Heart right ventricle (tissue), 16 donors: ENCODE measurements at places on chromosomes 12 and 14.
A peak's percentile ranks its signal among the peaks of the same experiment; 100 is the strongest.

DNA sequence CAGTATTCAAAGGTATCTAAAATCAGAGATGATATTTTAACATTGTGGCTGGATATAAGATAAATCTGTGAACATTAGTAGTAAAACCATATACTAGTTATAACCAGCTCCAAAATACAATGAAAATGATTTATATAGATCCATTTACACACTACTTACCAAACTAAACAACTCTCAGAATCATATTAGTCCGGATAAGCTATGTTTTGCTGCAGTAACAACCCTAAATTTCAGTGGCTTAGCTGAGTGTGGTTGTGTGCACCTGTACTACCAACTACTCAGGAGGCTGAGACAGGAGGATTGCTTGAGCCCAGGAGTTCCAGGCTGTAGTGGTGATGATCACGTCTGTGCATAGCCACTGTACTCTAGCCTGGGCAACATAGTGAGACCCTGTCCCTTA lies 23.8 kb downstream of the ZDHHC17 start:
- no peaks in the 10 kb centered on the region for H3K27me3 ChIP-seq
- peaks cover 3% of the 10 kb centered on the region for H3K4me1 ChIP-seq
- DNase-seq: no peak
- H3K36me3 ChIP-seq: no peaks in the 10 kb centered on the region
- no peak overlapping the region for H3K4me3 ChIP-seq

DNA sequence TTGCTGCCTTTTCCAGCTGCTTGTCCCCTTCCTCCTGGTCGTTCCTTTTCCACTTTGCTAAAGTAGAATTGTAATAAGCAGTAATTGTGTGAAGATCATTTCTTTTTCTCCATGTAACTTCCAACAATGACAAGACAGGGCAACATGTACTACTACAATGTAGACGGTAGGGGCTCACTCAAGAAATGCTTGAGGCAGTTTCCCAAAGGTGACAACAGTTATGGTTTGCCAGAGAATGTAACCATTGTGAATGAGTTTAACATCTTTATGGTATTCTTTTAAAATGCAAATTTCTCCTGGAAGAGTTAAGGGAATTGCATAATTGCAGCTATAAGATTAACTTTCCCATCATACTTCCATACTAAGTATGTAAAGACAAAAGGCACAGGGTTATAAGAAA lies 23.8 kb upstream of the PHLDA1 start:
- H3K4me1 ChIP-seq: no peaks in the 10 kb centered on the region
- no peak overlapping the region for H3K27ac ChIP-seq
- H3K4me3 ChIP-seq: no peak overlapping the region
- no peaks in the 10 kb centered on the region for H3K27me3 ChIP-seq
- no peak for DNase-seq
- H3K36me3 ChIP-seq: peaks cover 100% of the 10 kb centered on the region

- DNase-seq: no peak
- H3K4me3 ChIP-seq: no peak overlapping the region
- no peaks in the 10 kb centered on the region for H3K4me1 ChIP-seq
- H3K36me3 ChIP-seq: no peaks in the 10 kb centered on the region
Observed at GRCh38 chr12:18345021-18345735, 83.9 kb downstream of the PIK3C2G start.

DNA sequence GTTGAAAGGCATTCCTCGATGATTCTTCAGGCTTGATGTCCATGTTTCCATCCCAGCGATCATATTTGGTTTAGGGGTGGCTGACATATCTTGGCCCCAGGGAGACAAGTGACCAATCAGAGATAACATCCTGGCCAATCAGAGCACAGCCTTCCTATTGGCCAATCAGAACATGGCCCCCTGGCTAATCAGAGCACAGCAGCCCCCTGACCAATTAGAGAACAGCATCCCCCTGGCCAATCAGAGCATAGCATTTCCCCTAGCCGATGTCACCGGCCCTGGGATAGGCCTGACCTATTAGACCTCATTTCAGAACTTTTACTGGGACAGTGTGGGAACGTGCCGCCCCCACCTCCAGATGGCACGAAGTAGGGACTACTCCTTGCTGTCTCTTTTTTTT lies 182.2 kb downstream of the AACS start:
- no peaks in the 10 kb centered on the region for H3K27me3 ChIP-seq
- no peaks in the 10 kb centered on the region for H3K4me1 ChIP-seq
- no peak for DNase-seq
- H3K4me3 ChIP-seq: no peak overlapping the region

GRCh38 chr12:80838024-80838658 lies 99.6 kb downstream of the LIN7A start:
- DNase-seq: no peak
- H3K36me3 ChIP-seq: no peaks in the 10 kb centered on the region
- no peaks in the 10 kb centered on the region for H3K27me3 ChIP-seq
- no peak overlapping the region for H3K27ac ChIP-seq
- H3K4me3 ChIP-seq: no peak overlapping the region
- peaks cover 20% of the 10 kb centered on the region for H3K4me1 ChIP-seq

DNA sequence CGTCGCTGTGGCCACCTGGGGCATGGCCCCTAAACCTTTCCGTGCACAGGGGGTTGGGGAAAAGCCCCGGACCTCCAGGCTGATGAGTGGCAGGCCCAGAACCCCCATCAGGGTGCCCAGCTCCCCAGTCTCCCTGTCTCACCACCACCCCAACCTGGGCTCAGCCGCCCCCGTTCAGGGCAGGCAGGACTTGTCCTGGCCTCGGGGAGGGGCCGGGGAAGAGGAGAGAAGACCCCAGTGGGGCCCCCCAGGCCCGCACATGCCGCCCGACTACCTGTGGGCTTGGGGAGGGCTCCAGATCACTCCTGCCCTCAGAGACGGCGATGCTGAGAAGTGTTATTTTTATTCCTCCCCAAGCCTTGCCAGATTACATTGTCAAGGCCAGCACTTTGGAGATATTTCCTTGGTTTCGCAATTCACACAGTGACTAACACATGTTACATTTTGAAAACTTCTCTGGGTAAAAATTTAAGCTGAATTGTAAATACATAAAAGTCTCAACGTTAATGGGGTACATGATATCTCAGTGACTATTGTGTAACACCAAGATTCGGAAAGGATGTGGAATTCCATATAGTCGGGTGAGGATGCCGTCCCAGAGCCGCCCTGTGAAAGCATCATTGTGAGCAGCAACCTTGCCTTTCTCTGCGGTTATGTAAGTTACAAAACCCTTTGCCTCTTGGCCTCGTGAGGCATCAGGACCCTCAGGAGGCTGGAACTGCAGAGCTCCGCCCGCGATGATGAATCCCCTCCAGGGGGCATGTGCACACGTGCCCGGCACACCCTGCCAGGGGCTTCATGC lies 85.6 kb upstream of the DIO3 start:
- no peaks in the 10 kb centered on the region for H3K4me1 ChIP-seq
- H3K4me3 ChIP-seq: no peak overlapping the region
- no peak overlapping the region for H3K27ac ChIP-seq
- no peaks in the 10 kb centered on the region for H3K36me3 ChIP-seq

DNA sequence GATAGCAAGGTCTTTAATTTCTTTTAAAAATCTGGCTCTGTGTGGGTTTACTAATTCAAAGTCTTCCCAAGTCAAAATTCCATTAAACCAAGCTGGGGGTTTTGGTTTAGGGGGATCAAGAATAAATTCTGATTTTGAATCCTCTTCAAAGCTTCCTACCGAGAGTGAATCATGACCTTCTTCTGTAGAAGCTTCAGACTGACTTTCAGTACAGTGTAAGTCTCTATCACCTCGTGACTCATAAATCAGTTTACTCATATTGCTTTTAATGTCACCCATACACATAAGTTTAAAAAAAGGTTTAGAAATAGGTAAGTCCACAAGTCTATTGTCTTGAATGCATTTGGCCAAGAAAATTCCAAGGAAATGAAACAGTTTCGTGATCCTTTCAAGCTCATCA lies 80.6 kb upstream of the STRN3 start:
- no peak for DNase-seq
- no peak overlapping the region for H3K4me3 ChIP-seq
- H3K36me3 ChIP-seq: peaks cover 100% of the 10 kb centered on the region
- H3K4me1 ChIP-seq: no peaks in the 10 kb centered on the region

GRCh38 chr12:53461059-53461458 lies 9.2 kb downstream of the PCBP2 start:
- H3K4me1 ChIP-seq: peaks cover 75% of the 10 kb centered on the region
- peak overlapping the region; percentile 75 for H3K27ac ChIP-seq
- H3K36me3 ChIP-seq: peaks cover 100% of the 10 kb centered on the region
- H3K4me3 ChIP-seq: no peak overlapping the region
- DNase-seq: no peak
- H3K27me3 ChIP-seq: no peaks in the 10 kb centered on the region

GRCh38 chr14:61965030-61965745 lies 203.0 kb downstream of the SNAPC1 start:
- no peak for DNase-seq
- no peaks in the 10 kb centered on the region for H3K4me1 ChIP-seq
- H3K27me3 ChIP-seq: no peaks in the 10 kb centered on the region
- H3K4me3 ChIP-seq: no peak overlapping the region
- no peaks in the 10 kb centered on the region for H3K36me3 ChIP-seq

DNA sequence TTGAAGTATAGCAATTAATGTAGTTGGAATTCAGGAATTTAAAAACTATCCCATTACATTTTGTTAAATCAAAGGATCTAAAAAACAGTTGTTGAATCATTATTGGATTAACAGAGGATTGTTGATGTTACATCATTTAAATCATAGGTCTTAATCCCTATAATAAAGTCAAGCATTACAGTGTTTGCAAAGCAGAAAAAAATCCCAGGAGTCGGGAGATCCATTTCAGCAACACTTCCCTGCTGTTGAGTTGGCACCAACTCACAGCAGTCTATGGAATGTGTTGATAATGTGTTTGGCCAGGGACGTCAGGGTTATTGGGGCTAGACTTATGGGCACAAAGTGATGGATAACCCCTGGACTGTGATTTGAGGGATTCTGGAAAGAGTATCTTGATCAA lies 99.1 kb upstream of the TMTC1 start:
- H3K4me1 ChIP-seq: no peaks in the 10 kb centered on the region
- no peaks in the 10 kb centered on the region for H3K27me3 ChIP-seq
- DNase-seq: no peak
- H3K4me3 ChIP-seq: no peak overlapping the region
- H3K27ac ChIP-seq: no peak overlapping the region
- H3K36me3 ChIP-seq: no peaks in the 10 kb centered on the region

DNA sequence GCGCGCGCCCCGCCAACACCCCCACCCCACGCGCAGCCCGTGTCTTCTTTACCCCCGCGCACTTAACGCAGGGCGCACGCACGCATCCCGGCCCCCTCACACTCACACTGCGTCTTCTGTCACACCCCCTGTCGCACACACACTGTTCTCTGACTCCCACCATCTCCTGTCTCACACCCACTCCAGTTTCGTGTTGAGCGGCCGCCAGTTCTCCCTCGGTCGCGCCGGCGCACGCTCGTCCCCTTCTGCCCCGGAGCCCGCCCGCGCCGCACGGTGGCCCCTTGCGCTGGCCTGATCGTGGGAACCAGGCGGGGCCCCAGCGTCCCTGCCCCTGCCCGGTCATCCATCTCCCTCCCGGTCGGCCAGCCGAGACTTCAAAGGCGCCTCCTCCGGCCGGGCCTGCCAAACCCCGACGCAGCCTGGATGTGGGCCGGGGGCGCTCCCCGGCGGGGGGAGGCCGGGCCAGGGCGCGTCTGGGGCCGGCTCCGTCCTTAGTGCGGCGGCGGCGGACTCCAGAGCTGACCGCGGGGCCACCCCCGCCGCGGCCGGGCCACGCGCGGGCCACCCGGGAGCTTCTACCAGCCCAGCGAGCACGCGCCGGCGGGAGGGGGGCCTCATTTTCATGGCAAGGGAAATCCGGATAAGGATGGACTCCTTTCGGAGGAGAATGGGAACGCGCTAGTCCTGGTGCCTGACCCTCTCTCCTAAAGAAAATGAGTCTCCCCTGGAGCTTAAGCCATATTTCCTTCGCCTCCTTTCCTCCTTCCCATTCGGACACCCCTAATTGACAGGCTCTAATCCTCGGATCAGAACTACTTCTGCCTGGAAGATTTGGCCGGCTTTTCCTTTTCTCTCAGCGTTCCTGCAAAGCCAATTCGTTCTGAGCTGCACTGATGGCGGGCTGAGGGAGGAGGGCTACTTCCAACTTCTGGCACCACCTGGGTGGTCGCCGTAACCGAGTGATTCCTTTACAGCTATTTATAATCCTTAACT lies 82.0 kb upstream of the HMGA2 start:
- H3K4me3 ChIP-seq: peak overlapping the region; percentile 74
- no peaks in the 10 kb centered on the region for H3K36me3 ChIP-seq
- peak; percentile 23 for DNase-seq
- peaks cover 14% of the 10 kb centered on the region for H3K4me1 ChIP-seq

- no peak for DNase-seq
- H3K36me3 ChIP-seq: peaks cover 74% of the 10 kb centered on the region
- H3K4me3 ChIP-seq: no peak overlapping the region
- peak overlapping the region; percentile 94 for H3K27ac ChIP-seq
- H3K27me3 ChIP-seq: no peaks in the 10 kb centered on the region
Observed at GRCh38 chr12:124369827-124370378, 75.0 kb downstream of the RFLNA start.

GRCh38 chr14:88140874-88141273 lies 135.9 kb downstream of the GPR65 start:
- H3K27ac ChIP-seq: no peak overlapping the region
- H3K36me3 ChIP-seq: no peaks in the 10 kb centered on the region
- no peak for DNase-seq
- H3K27me3 ChIP-seq: peaks cover 15% of the 10 kb centered on the region
- H3K4me3 ChIP-seq: no peak overlapping the region

- H3K27me3 ChIP-seq: no peaks in the 10 kb centered on the region
- H3K36me3 ChIP-seq: no peaks in the 10 kb centered on the region
- no peak overlapping the region for H3K4me3 ChIP-seq
- H3K27ac ChIP-seq: no peak overlapping the region
Observed at GRCh38 chr14:89283327-89284060, 133.5 kb downstream of the FOXN3 start.

DNA sequence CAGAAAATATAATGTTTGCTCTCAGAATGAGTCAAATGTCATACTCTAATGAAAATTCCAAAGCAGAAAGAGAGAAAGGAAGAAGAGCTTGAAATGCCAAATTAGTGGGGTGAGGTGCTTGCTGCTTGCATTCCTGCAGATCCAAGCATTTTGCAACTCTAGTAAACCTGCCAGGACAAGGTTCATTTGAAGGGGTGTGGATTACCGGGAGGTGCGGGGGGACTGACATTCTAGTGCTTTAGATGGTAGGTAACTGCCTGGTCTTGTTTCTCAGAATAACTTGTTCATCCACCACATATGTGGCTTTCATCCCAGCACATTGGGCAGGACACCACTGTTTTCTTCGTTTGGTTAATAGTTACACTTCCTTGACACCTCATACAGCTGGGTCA lies 144.4 kb downstream of the AKAP6 start:
- H3K4me3 ChIP-seq: no peak overlapping the region
- peak; percentile 36 for DNase-seq
- H3K36me3 ChIP-seq: no peaks in the 10 kb centered on the region
- peaks cover 44% of the 10 kb centered on the region for H3K4me1 ChIP-seq
- H3K27me3 ChIP-seq: no peaks in the 10 kb centered on the region

DNA sequence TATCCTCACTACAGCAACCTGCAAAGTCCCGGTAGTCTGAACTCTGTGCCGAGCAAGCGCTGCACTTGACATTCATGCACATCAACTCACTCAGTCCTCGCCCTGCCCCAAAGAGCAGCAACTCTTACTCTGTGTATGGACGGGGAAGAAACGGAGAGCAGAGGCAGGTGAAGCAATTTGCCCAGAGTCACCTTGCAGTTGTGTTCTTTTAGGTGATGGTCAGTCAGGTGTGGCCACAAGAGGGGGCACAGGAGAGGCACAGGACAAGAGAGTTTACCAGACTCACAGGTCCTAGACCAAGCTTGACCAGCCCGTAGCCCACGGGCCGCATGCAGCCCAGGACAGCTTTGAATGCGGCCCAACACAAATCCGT lies 39.1 kb downstream of the TSPAN11 start:
- H3K27ac ChIP-seq: no peak overlapping the region
- DNase-seq: no peak
- H3K27me3 ChIP-seq: no peaks in the 10 kb centered on the region
- H3K4me3 ChIP-seq: no peak overlapping the region
- H3K4me1 ChIP-seq: peaks cover 11% of the 10 kb centered on the region
